NCI-H1105 (cell line): ENCODE measurements at places on chromosomes 11 and 22.

GRCh38 chr11:111851636-111852035 is 19.7 kb downstream of the ALG9 start:
- no peak for DNase-seq

DNA sequence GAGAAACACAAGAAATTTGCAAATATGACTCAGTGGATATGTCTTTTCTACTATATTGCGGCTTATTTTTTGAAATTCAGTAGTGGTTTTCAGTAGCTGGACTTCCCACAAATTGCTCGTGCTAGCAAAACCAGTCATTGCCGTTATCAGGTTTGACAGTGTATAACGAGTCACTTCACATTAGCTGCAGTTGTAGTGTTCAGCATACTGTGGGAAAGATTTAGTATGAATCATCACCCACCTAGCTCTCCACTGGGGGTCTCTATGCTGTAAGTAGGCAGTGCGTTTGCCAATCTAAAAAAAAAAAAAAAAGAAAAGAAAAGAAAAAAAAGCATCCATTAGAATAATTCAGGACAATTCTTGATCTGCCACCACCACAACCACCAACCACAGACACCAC is 1318.9 kb downstream of the LRRC4C start:
- no peak for DNase-seq

- no peak for DNase-seq
Measured at GRCh38 chr11:67492801-67493547, 10.1 kb downstream of the AIP start.

- no peak for DNase-seq
Measured at GRCh38 chr22:49047447-49047846, 780.2 kb downstream of the BRD1 start.

DNA sequence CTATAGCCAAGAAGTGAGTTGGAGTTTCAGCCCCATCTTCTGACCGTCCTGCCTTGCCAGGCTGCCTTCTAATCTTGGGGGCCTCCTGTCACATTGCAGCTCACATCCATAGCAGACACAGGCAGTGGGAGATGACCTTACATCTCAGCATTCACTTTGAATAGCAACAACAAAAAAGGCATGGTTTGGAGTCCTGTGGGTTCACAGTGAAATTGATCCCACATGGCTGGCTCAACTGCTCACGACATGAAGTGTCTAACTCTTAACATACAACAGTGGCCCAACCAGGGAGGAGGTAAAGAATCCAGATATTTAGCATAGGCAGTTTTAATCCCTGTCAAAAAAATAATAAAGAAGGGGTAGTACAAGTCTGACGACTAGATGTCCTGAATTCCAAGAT is 38.1 kb downstream of the DBX1 start:
- DNase-seq: no peak

GRCh38 chr11:130370845-130371590 is 56.3 kb upstream of the ZBTB44 start:
- DNase-seq: peak; percentile 5

DNA sequence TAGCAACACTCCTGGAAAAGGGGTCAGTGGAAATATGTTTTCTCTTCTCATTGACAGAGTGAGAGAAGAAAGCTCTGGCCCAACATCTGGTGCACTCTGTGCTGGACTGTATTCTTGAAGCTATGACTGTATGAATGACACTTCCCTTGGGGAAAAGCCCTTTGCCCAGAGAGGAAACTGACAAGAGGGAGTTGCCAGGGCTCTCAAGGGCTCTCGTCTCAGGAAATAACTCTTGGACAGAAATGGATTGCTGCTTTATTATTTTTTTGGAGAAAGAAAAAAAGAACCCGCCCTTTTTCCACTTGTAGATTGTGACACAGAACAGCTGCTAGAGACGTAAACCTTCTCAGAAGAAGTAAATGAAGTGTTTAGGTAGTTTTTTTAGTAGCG is 11.4 kb downstream of the ETS1 start:
- no peak for DNase-seq

- DNase-seq: no peak
Measured at GRCh38 chr11:74320538-74320937, 9.1 kb upstream of the P4HA3 start.

- DNase-seq: no peak
Measured at GRCh38 chr11:72642884-72643522, 31.2 kb downstream of the PDE2A start.

DNA sequence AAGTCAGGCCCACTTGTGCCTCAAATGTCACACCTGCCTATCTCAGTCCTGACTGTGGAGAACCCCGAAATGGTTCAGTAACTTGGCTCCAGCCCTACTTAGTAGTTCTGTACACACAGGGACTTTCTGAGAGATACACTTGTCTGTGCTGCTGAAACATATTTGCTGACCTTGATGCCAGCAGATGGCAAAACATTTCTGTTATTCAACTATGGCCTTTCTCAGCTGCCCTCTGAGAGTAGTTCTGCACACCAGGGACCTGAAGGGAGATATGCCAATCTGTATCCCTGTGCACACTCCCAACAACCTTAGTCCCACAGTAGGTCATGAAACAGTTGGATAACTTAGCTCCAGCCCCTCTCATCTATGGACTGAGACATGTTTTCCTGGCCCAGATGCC is 1651.5 kb downstream of the LRRC4C start:
- no peak for DNase-seq

GRCh38 chr11:74279256-74279655 is 32.2 kb downstream of the P4HA3 start:
- no peak for DNase-seq

DNA sequence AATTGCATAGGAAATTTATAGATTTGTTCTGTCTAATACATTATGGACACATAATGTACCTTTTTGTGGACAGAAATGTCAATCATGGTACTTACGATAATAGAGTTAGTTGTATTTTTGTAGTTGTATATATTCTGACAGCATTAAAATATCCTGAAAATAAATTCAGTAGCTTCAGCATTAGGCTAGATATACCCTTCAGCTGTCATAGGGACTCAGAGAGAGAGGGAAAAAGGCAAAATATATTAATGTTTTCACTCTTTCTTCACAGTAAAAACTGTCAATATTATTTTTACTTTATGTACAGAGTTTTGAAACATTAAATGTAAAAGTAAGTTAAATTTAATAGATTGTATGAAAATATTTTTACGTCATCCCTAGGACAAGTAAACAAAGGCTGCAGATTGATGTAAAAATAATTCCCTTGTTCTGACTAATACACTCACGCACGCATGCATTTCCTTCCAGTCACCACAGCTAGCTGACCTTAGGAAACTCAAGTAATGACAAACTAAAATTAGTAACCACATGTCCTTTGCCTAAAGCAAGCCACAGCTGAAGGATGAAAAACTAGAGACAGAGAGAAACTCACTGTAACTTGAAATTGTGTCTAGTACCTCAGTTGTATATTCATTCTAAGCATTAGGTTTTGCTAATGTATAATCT is 104.7 kb upstream of the CARD18 start:
- DNase-seq: no peak

- DNase-seq: no peak
Measured at GRCh38 chr11:61512435-61512834, 3.9 kb downstream of the LRRC10B start.

DNA sequence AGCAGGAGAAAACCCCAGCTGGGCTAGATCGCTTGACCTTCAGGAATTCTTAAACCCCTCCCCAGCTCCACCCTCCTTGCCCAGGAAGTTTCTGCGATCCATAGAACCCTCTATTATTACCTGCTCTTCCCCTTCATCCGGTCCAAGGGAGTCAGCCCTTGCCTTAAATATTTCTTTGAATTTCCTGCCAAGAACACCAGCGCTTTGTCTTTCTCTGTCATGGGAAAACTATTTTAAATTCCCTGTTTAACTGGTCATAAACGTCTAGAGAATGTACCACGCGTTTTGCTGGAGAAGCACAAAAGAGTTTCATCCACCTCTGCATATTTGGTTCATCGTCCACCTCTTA is 496 bp upstream of the TRAF6 start:
- no peak for DNase-seq

DNA sequence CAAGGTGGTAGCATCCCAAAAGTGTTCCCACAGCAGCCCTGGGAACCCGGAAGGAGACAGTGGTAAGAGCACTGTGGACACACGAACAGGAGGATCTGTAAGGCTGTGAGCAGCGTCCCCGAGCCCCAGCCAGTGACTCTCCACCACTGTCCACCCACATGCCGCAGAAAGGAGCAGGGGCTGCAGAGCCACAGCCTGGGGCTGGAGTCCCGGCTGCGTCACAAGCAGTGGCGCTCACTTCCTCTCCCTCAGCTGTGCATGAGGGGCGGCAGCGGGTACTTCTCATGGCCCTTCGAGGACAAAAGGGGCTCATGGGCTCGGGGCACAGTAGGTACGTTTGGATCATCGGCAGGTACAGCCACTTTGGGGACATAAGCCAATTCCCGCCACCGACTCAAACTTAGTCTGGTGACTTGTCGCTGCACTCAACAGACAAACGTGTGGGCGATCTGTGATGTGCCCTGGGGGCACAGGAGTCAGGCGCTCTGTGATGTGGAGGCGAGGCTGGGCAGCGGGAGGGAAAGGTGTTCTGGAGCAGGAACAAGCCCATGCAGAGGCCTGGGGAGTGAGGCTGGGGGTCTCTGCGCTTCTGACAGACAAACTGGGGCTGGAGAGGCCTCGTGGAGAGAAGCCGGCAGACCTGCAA is 68.5 kb downstream of the SCUBE1 start:
- no peak for DNase-seq

GRCh38 chr22:42344361-42344905 is 74.0 kb upstream of the TCF20 start:
- no peak for DNase-seq

- no peak for DNase-seq
Measured at GRCh38 chr22:49735411-49735900, 92.2 kb downstream of the BRD1 start.

DNA sequence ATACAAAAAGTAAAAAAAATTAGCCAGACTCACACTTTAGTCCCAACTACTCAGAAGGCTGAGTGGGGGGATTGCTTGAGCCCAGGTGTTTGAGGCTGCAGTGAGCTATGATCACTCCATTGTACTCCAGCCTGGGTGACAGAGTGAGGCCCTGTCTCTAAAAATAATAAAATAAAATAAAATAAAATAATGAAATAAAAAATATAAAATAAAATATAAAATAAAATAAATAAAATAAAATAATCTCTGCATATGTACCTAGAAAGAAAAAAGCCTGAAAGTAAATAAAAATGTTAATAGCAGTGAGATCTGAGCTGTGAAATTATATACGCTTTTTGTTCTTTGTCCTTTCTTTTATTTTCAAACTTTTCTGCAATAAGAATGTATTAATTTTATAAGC is 17.1 kb upstream of the LRP5 start:
- DNase-seq: no peak

DNA sequence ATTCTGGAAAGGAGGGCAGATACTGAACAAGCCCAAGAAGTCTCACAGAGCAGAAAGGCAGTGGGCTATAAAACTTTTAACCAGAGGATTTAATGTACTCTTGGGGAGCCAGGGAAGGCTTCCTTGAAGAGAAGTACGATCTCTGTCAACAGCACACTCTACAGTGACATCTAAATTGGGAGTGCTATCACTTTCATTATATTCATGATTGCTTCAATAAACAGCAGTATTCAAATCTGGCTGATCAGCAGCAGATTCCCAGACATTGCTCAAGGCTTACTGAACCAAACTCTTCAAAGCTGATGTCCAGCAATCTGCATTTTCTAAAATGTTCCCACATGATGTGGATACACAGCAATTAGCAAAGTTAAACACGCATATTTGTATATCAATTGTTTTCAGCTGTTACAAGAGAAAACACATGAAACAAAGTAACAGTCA is 44.2 kb downstream of the SYTL2 start:
- no peak for DNase-seq
